ENCODE measurements at places on chromosomes 4 and X.
A peak's percentile ranks its signal among the peaks of the same experiment; 100 is the strongest.

DNA sequence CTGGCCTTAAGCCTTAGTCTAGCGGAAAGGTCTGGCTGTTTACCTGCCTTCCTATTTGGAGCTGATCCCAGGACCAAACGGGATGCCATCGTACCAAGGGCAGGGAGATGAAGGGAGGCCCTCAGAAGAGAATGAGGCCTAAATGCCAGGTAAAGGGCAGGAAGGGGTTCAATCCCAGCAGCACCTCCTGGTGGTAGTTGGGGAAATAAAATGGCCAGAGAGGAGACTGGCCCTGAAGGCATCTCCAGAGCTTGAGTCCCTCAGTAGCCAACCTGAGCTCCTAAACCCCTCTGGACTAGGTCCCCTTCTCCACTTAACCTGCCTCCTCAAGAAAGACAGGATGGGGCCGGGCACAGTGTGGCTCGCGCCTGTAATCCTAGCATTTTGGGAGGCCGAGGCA lies 53.7 kb downstream of the KDM5C start:
- DNase-seq = no peak

GRCh38 chr4:24364852-24365251 lies 219.5 kb downstream of the DHX15 start:
- DNase-seq = no peak

DNA sequence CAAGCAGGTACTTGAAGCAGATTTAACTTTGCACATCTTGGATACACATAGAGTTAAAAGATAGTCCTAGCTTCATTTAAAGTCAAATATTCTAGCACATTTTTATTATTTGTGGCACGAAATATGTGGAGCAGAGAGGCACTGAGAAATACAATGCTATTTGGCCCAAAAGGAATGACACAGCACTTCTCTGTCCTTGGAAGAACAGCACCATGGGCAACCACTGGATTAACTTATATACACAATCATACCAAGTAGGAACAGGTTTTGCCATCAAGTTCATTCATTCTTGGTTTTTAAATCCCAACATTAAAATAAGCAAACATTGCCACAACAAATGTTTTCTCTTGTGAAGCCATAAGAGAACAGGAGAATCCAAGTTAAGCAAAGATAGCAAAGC lies 924 bp upstream of the ENAM start:
- no peak for DNase-seq

- DNase-seq = no peak
These were observed 8.8 kb upstream of the XIAP start for GRCh38 chrX:123851079-123851478.

- no peak for DNase-seq
These were observed 1.3 kb downstream of the CAMK2D start for GRCh38 chr4:113760094-113760794.

- DNase-seq = peak; percentile 33
These were observed 144.4 kb upstream of the GATB start for GRCh38 chr4:151905197-151905596.

DNA sequence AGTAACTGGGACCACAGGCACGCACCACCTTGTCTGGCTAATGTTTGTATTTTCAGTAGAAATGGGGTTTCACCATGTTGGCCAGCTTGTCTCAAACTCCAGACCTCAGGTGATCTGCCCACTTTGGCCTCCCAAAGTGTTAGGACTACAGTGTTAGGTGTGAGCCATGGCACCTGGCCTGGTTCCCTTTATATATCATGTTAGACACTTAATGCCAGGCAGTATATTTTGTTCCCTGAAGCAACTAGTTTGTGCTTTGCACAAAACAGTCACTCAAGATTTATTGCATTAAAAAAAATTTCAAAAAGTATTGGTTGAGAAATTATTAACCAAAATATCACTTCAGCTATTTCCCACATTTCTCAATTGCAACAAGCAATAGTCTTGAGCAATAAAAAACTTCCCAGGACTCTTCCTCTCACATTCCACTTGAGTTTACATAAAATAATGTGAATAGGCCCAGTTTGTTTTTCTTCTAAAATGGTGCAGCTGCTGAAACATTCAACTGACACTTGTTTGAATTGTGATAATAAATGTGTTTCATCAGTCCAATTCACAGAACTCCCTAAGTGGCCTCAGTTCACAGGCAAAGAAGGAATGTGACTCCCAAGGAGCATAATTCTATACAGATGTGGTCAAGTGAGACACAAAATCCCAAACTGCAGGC lies 22.7 kb downstream of the CXCL1 start:
- DNase-seq = no peak

GRCh38 chrX:107940095-107940494 lies 42.1 kb downstream of the TEX13B start:
- DNase-seq = no peak

DNA sequence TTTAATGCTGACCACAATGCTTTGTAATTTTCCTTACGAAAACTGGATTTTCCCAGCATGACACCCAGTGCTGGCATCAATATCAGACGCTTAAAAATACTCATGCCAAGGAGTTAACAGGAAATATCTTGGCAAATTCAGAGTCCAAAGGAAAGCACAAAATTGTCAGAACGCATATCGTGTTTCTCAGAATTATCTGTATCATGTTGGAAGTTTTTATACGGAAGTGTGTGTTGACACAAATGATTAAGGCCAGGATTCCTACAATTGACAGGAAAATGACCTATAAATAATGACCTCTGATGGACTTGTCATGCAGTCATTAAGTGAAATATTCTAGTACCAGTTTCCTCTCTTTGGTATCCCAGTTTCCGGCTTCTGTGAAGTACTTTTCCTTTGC lies 132.1 kb upstream of the TLL1 start:
- DNase-seq = no peak

- no peak for DNase-seq
These were observed 5.5 kb upstream of the TRIM75 start for GRCh38 chr4:165048170-165048569.

GRCh38 chr4:77581724-77582123 lies 23.9 kb upstream of the CXCL13 start:
- DNase-seq = no peak

GRCh38 chr4:69936566-69936965 lies 5.7 kb downstream of the CSN1S1 start:
- DNase-seq = no peak

DNA sequence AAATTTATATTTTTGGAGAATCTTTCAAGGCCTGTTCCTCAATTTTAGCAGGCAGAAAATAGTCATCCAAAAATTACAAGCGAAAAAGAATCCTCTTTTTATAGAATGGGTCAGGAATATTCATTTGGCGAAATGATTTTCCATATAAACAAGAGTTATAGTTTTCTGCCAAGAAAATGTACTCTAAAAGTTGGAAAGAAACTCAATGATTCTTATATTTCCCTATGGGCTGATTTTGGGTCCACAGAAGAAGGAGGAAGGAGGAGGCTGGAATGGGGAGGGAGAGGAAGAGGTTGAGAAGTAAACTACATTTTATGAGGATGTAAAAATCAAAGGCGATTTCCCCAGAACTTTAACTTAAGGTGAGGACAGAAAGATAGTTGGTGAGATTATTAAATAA lies 159.3 kb downstream of the DCAF12L1 start:
- no peak for DNase-seq

DNA sequence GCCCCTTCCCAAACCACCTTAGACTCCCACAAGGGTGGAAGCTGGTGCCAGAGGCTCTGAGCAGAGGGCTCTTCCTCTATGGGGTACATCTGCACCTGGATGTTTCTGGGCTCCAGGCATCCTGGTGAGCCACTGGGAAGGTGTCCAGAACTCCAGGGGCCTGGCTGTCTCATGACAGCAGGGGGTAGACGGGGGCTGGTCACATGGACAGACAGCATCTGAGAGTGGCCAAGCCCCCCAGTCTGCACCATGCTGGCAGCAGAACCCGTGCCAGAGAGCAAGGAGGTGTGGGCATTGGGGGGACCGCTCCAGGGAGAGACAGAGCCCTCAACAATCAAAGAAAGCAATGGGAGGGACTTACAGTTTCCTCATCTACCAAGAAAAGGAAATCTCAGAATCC lies 39.5 kb downstream of the ZFYVE28 start:
- DNase-seq = no peak

DNA sequence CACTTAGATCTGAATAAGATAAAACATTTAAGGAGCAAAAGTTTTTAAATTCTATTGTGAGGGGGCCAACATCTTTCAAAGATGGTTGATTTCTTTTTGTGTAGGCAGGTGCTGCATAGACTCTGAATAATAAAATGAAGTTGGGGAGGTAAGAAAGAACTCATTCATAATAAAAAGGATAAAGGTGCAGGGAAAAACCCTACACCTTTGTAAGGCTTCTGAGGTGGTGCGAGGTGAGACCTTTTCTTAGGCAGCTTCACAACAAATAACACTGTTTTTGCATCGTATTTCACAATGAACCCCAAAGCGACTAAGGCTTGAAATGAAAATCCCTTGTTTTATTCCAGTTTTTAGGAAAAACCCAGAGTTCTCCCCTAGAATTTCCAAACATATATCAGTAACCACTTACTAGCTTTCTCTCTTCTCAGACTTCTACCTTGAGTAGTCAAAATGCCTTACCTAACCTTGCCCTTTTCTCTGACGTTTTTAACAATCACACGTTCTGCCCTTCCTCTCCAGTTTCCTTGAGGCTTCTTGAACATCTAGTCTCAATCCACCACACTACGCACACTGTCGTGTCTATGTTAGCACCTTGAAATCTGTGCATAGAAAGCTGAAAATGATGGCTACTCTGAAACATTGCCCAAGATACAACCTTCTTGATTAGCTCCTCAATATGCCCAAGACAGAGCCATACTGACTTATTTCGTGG lies 30.2 kb downstream of the MAML3 start:
- DNase-seq = no peak

DNA sequence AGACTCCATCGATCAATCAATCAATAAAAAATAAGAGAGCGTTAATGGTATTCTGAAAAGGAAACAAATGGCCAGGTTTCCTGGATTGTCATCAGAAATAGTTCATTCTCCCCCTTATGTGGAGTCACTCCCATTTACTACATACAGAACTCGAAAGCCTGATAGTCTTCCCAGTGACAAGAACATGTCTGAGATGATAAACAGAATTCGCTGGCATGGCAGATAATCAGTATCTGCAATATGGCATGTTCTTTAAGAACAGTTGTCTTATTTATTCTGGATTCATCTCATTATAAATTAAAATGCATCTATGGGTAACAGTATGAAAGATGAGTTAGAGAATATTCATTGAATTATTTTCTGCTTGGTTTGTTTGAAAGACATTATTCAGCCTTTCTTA lies 61.4 kb downstream of the LRP2BP start:
- DNase-seq = no peak

DNA sequence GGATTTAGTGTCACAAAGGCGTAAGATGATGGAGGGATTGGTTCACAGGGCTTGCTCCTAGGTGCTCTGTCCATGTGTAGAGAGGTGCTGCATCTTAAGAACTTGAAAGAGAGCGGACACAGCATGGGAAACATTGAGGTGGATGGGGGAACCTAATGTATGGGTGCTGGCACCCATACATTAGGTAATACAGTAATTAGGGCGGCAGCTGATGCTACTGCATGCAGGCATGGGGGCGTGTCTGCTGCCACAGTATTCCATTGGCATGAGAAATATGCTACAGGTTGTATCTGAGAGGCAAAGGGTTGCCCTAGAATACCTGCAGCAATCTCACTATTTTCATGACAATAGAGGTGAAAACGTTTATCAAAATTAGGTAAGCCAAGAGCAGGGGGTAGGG lies 45.8 kb upstream of the UXT start:
- no peak for DNase-seq

DNA sequence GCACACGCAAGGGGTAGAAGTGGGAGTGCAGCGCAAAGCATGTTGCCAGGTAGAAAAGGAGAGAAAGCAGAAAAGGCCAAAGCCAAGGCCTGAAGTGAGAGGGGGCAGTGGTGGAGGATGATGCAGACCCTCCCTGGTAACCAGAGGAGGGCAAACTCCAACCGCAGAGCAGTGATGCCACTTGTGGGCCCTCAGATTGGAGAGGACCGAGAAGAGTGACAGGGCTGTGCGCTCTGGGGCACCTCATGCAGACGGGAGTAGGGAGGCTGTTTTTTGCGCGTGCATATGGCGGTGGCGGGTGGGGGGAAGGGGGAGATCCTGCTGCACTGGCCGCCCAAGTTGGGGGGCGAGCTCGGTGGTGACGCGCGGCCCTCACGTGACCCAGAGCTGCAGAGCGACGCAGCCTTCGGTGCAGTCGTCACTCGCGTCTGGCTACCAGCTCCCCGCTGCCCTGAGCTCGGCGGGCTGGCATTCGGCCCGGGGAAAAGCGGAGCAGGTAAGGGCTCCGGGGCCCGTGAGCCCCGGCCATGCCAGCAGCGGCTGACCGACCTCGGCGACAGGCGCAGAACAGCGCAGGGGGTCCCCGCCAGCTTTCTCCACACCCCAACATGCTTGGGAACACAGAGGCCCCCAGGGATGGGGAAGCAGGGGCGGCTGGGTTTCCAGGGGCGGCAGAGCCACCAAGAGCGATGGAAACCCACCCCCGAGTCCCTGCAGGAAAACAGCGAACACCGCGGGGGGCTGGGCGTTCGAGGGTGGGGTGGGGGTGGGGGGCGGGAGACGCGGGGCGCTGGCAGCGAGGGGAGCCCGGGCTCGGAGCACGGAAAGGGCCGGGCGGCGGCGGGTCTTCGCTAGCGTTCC lies at the start of gene BEX3:
BEX3 (plus strand) TSS at position 421 of the 861 bp plus-strand sequence. CDS start 984 bp downstream, outside the sequence.
- no peak for DNase-seq

GRCh38 chrX:124641737-124642491 lies 295.6 kb downstream of the SH2D1A start:
- no peak for DNase-seq

DNA sequence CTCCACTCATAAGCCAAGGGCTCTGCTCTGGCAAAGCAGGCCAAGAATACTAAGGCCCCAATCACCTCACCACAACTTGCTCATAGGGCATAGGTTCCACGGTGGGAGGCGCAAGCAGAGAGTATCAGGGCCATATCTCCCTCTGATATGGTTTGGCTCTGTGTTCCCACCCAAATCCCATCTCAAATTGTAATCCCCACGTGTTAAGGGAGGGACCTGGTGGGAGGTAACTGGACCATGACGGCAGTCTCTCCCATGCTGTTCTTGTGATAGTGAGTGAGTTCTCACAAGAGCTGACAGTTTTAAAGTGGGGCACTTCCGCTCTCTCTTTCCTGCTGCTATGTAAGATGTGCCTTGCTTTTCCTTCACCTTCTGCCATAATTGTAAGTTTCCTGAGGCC lies 88.7 kb downstream of the SHROOM4 start:
- no peak for DNase-seq

- no peak for DNase-seq
These were observed 54.0 kb downstream of the GC start for GRCh38 chr4:71729856-71730255.

GRCh38 chr4:3280466-3280865 lies 12.4 kb upstream of the RGS12 start:
- DNase-seq = no peak

- DNase-seq = no peak
These were observed 335.4 kb downstream of the DHX15 start for GRCh38 chr4:24248674-24249630.

All from GM12878 (cell line).